A673 (cell line): ENCODE measurements at places on chromosomes 1 and 21. TPM values are rescaled to one million over a fixed set of nuclear protein-coding genes. Genes with fewer than 3 reads are reported as not detected.

HHIPL2 gene
- 0.66 TPM in 1 of 2 replicates, not detected in the other for total RNA-seq

HTR1D gene
- 0.13 and 0.20 TPM in 2 replicates for total RNA-seq

MRAP gene
- total RNA-seq: not detected in 2 replicates

LCE3E gene
- not detected in 2 replicates for total RNA-seq

TMEM79 gene
- 7.0 and 9.1 TPM in 2 replicates for total RNA-seq

KRTAP19-1 gene
- total RNA-seq: not detected in 2 replicates

C1orf94 gene
- total RNA-seq: 0.34 and 0.72 TPM in 2 replicates

SH2D1B gene
- total RNA-seq: 0.11 and 0.34 TPM in 2 replicates

RGS8 gene
- not detected in 2 replicates for total RNA-seq

DNA sequence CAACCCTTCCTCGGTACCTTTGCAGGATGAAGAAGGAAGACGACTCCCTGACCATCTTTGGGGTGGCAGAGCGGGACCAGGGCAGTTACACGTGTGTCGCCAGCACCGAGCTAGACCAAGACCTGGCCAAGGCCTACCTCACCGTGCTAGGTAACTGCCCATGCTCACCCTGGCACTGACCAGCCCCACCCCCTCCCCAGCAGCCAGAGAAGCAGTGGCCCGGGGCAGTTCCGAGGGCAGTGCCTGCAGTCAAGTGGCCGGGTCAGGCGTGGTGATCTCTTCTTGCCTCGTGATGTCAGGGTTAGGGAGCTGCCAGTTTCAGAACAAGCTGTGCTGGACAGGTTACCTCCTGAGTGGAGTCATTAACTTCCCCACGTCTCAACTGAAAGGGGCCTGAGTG lies 66.4 kb upstream of the CNTN2 start:
- no peak overlapping the region for H3K27ac ChIP-seq
- H3K27me3 ChIP-seq: peaks cover 6% of the 10 kb centered on the region
- no peak for DNase-seq
- H3K4me1 ChIP-seq: no peaks in the 10 kb centered on the region
- no peak overlapping the region for H3K4me3 ChIP-seq

GRCh38 chr1:89812992-89813391 lies 7.8 kb upstream of the LRRC8D start:
- H3K36me3 ChIP-seq: no peaks in the 10 kb centered on the region
- no peaks in the 10 kb centered on the region for H3K4me1 ChIP-seq
- H3K4me3 ChIP-seq: no peak overlapping the region
- peak; percentile 30 for DNase-seq
- no peak overlapping the region for H3K27ac ChIP-seq

- no peak for DNase-seq
- H3K4me1 ChIP-seq: peaks cover 22% of the 10 kb centered on the region
- no peaks in the 10 kb centered on the region for H3K27me3 ChIP-seq
- no peak overlapping the region for H3K27ac ChIP-seq
- H3K36me3 ChIP-seq: no peaks in the 10 kb centered on the region
- H3K4me3 ChIP-seq: no peak overlapping the region
These were observed 6.2 kb downstream of the C1orf198 start for GRCh38 chr1:230861970-230862595.

DNA sequence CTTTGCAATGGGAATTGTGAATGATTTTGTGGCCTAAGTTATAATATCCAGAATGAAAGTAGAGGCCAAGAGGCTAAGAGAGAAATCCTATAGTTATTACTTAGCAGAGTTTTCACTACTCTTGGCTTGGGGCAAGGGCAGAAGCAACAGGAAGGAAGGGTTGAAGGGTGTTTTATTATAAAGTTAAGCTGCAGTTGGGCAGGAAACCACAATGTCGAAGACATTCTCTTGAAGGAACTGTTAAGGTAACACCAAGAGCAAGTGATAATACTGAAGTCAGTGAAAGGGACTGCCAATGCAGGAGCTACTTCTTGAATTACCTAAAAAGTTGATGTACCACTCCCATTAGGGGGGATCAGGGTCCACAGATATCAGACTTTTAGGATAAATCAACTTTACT lies 8.3 kb downstream of the XCL2 start:
- H3K27me3 ChIP-seq: no peaks in the 10 kb centered on the region
- no peak overlapping the region for H3K27ac ChIP-seq
- H3K4me3 ChIP-seq: no peak overlapping the region
- no peaks in the 10 kb centered on the region for H3K4me1 ChIP-seq

DNA sequence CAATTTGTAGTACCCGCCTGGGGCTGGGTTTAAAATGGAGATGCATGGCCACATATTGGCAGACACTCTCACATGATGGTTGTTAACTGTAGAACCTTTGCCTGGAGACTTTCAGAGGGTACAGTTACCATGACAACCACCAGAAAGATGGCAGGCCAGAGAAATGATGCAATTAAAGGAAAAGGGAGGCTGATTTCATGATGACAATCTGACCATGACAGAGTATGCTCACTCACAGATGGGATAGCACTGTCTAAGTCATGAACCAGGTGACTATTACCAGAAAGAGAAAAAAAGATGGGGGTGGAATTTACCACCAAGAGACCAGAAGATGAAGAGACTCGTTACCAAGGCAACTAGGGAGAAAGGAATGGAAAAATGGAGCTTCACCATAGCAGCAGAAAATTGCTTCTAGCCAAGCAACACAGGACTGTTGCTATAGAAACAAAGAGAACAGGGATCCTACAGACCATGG lies 3.5 kb upstream of the TRIT1 start:
- no peaks in the 10 kb centered on the region for H3K36me3 ChIP-seq
- H3K4me1 ChIP-seq: no peaks in the 10 kb centered on the region
- H3K4me3 ChIP-seq: no peak overlapping the region
- no peak overlapping the region for H3K27ac ChIP-seq
- no peak for DNase-seq

- H3K4me3 ChIP-seq: no peak overlapping the region
- DNase-seq: no peak
- H3K4me1 ChIP-seq: no peaks in the 10 kb centered on the region
- no peaks in the 10 kb centered on the region for H3K36me3 ChIP-seq
- H3K27me3 ChIP-seq: no peaks in the 10 kb centered on the region
These were observed 312.5 kb upstream of the DUSP10 start for GRCh38 chr1:222054416-222054815.

- H3K36me3 ChIP-seq: no peaks in the 10 kb centered on the region
- no peak for DNase-seq
- no peak overlapping the region for H3K4me3 ChIP-seq
- H3K27ac ChIP-seq: no peak overlapping the region
- peaks cover 14% of the 10 kb centered on the region for H3K4me1 ChIP-seq
These were observed 37.4 kb downstream of the NSL1 start for GRCh38 chr1:212754193-212754592.

- peaks cover 5% of the 10 kb centered on the region for H3K27me3 ChIP-seq
- H3K36me3 ChIP-seq: no peaks in the 10 kb centered on the region
- H3K4me3 ChIP-seq: no peak overlapping the region
- H3K4me1 ChIP-seq: no peaks in the 10 kb centered on the region
These were observed 119.5 kb downstream of the TBX19 start for GRCh38 chr1:168400139-168400538.

GRCh38 chr1:235737751-235738150 lies 88.2 kb upstream of the GNG4 start:
- H3K36me3 ChIP-seq: no peaks in the 10 kb centered on the region
- DNase-seq: no peak
- no peaks in the 10 kb centered on the region for H3K4me1 ChIP-seq
- no peaks in the 10 kb centered on the region for H3K27me3 ChIP-seq
- no peak overlapping the region for H3K27ac ChIP-seq

GRCh38 chr1:97258597-97258996 lies 537.0 kb downstream of the PTBP2 start:
- no peaks in the 10 kb centered on the region for H3K4me1 ChIP-seq
- H3K27ac ChIP-seq: no peak overlapping the region
- no peaks in the 10 kb centered on the region for H3K36me3 ChIP-seq
- DNase-seq: no peak
- no peak overlapping the region for H3K4me3 ChIP-seq
- no peaks in the 10 kb centered on the region for H3K27me3 ChIP-seq

DNA sequence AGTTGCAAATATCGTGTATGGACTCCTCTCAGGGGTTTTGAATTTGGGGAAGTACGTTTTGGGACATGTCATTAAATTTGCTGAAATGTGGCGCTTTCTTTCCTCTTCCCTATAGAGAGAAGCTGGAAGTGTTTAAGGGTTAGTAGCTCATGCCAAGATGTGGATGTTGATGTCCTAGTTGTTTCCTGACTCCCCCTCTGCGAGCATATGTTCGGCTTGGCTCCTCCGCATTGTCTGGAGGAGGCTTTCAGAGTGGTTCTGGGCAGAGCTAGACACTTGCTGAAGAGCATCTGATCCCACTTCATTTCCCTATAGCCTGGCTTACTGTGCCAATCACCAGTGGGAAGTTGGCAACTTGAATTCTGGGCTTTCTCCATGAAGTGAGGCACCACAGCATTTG lies 347.4 kb upstream of the B3GALT2 start:
- no peak overlapping the region for H3K4me3 ChIP-seq
- H3K27ac ChIP-seq: no peak overlapping the region
- H3K27me3 ChIP-seq: no peaks in the 10 kb centered on the region
- no peak for DNase-seq

GRCh38 chr1:41900603-41901444 lies 17.9 kb downstream of the HIVEP3 start:
- DNase-seq: no peak
- H3K4me3 ChIP-seq: no peak overlapping the region
- no peaks in the 10 kb centered on the region for H3K27me3 ChIP-seq
- H3K36me3 ChIP-seq: no peaks in the 10 kb centered on the region
- no peak overlapping the region for H3K27ac ChIP-seq
- H3K4me1 ChIP-seq: no peaks in the 10 kb centered on the region

DNA sequence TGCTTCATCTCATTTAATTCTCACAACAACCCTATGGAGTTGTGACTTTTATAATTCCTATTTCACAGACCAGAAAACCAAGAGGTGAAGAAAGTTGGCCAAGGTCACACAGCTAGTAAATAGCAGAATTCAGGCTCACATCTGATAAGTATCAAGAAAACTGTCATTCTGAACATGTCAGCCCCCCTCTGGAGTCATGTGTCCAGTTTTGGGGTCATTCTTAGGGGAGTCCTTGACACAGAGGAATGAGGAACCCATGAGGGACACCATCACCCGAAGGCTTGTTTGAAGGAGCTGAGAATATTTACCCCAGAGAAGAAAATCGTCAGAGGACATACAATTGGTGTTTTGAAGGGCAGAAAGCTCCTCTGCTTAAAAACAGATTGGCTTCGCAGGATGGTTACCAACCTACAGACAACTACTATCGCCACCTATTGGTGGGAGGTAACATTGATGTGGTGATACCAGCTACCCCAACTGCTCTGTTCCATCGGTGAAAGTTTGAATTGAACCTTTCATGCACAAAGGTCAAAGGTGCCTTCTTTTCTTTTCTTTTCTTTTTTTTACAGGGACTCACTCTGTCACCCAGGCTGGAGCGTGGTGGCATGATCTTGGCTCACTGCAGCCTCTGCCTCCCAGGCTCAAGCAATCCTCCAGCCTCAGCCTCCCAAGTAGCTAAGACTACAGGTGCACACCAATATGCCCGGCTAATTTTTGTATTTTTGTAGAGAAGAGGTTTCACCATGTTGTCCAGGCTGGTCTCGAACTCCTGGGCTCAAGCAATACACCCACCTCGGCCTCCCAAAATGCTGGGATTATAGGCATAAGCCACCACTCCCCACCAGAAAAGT lies 31.3 kb downstream of the NCMAP start:
- peaks cover 6% of the 10 kb centered on the region for H3K27me3 ChIP-seq
- no peaks in the 10 kb centered on the region for H3K4me1 ChIP-seq
- H3K36me3 ChIP-seq: no peaks in the 10 kb centered on the region
- no peak overlapping the region for H3K4me3 ChIP-seq
- H3K27ac ChIP-seq: no peak overlapping the region

DNA sequence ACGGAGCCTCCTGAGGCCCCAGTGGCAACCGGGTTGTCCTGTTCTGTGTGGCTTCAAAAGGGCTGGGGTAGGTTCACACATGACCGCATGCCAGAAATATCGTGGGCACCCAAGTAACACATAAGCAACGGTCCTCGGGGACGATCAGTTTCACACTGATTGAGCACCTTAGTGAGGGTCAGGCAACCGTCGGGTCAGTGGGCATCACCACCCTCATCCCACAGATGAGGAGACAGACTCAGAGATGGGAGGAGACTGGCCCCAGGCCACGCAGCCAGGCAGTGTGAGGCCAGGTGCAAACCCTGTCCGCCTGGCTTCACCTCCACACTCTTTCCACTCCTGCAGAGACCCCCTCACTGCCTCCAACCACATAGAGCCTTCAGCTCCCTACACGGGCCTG lies 309.8 kb downstream of the MATN1 start:
- no peak overlapping the region for H3K4me3 ChIP-seq
- no peaks in the 10 kb centered on the region for H3K36me3 ChIP-seq
- no peak for DNase-seq
- H3K27me3 ChIP-seq: no peaks in the 10 kb centered on the region
- H3K4me1 ChIP-seq: no peaks in the 10 kb centered on the region
- no peak overlapping the region for H3K27ac ChIP-seq

GRCh38 chr1:161158316-161159010 lies 837 bp upstream of the USP21 start:
- H3K27me3 ChIP-seq: no peaks in the 10 kb centered on the region
- H3K36me3 ChIP-seq: peaks cover 28% of the 10 kb centered on the region
- H3K27ac ChIP-seq: peak overlapping the region; percentile 92
- DNase-seq: no peak

DNA sequence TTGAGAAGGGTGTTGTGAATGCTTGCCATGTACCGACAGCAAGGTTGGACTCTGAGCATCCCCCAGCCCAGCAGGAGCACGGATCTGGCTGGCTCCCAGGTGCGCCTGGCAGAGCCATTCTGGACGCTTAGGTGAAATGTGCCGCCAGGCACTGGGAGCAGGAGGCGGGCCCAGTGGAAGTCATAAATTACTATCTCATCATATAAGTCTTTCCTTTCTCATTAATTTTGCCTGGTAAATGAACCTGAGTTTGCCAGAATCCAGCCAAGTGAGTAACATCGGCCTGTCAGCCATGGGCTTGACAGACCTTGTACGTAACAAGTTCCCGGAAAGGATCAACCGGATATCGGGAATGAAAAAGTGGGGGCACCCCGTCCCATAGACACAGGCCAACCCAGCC lies 179.5 kb upstream of the ARHGEF16 start:
- no peak overlapping the region for H3K4me3 ChIP-seq
- no peaks in the 10 kb centered on the region for H3K4me1 ChIP-seq
- H3K27ac ChIP-seq: no peak overlapping the region
- H3K36me3 ChIP-seq: no peaks in the 10 kb centered on the region

DNA sequence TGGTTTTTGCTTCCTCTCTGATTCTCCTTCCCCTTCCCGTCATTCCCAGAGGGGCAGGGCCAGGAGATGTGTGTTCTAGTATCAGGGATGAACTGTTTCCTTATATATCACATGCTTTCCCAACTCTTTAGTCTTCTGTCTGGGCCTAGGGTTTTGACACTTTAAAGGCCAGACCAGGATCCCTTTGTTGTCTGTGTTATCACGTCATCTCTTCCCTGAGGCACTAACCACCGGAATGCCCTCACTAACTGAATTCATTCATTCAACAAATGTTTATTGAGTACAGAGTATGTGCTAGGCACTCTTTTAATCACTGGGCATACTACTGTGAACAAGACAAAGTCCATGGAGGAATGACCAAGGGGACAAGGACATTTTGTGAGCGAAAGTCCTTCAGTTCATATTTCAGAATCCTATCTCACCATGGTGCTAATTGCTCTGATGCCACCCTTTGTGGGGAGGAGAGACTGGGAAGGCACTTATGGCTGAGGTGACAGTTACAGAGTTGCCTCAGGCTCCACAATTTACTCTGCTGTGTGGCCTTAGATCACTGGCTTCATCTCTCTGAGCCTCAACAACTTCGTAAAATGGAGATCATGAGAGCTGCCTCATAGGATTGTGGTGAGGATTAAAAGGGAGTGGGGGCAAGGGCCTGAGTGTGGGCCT lies 12.0 kb upstream of the ZNF362 start:
- H3K27ac ChIP-seq: no peak overlapping the region
- H3K27me3 ChIP-seq: no peaks in the 10 kb centered on the region
- no peaks in the 10 kb centered on the region for H3K36me3 ChIP-seq
- no peak overlapping the region for H3K4me3 ChIP-seq
